ENCODE measurements at places on chromosomes 3 and 15.

- no peak for DNase-seq
Observed at GRCh38 chr3:64551697-64552096, 136.1 kb downstream of the ADAMTS9 start.

DNA sequence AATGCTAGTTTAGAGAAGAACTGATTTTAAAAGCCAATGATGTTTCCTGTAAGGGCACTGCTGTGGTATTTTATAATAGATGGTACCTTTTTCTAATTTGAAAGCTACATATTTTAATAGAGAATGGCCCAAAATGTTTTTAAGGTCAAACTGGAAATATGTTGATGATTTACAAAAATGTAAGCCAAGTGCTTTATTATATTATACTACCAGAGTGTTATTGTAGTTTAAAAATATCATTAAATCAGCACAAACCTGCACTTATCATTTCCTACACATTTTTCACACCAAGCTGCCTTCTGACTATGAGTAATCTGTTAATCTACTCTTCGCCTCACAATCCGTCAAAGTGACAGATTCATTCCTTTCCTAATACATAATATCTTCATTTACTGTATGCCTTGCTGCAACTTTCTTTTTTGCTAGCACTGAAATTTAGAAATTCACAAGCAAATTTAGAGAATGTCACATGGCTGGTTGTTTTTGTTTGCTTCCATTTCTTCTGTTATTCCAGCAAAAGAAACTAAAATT lies 126.4 kb upstream of the FAM3D start:
- DNase-seq: no peak

- DNase-seq: no peak
Observed at GRCh38 chr3:15536856-15537255, 15.3 kb upstream of the COLQ start.

- no peak for DNase-seq
Observed at GRCh38 chr3:126414406-126414805, 19.7 kb downstream of the CFAP100 start.

- DNase-seq: peak; percentile 36
Observed at GRCh38 chr3:187741403-187742350, 3.6 kb downstream of the BCL6 start.

DNA sequence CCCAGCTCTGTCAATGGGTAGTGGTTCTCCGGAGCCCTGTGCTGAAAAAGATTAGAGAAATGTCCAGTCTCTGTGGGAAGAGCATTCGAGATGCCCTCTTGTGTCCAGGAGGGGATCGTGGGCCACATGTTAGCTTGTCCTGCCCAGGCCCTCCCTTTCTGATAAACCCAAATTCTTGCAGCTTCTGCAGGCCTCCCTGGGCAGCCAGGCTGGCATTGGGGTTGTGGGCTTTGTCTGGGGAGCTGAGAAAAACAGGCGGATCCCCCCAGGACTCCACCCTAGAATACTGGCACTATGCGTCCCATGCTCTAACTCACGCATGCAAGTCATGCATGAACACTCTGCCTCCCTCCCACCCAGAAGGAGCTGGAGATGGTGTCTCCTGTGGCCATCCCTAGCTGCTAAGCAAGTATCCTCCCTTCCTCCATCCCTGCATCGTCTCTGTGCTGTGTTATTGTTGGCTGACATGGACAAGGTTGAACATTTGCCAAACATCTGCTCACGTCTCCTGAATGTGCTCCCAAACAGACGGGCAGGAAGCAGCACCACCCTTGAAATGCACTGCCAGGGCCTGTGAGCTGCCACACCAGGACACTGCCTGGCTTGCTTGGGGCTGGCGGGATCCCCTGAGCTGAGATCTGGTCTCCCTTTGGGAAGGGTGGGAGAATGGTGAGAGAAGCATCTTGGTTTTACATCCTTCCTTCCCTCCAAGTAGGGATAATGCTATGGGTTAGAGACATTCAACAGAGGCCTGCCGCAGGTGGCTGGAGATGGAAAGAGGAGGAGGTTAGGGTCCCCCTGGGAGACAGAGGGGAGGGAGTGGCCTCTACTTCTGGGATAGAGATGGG lies 26.5 kb downstream of the CFAP161 start:
- DNase-seq: no peak

DNA sequence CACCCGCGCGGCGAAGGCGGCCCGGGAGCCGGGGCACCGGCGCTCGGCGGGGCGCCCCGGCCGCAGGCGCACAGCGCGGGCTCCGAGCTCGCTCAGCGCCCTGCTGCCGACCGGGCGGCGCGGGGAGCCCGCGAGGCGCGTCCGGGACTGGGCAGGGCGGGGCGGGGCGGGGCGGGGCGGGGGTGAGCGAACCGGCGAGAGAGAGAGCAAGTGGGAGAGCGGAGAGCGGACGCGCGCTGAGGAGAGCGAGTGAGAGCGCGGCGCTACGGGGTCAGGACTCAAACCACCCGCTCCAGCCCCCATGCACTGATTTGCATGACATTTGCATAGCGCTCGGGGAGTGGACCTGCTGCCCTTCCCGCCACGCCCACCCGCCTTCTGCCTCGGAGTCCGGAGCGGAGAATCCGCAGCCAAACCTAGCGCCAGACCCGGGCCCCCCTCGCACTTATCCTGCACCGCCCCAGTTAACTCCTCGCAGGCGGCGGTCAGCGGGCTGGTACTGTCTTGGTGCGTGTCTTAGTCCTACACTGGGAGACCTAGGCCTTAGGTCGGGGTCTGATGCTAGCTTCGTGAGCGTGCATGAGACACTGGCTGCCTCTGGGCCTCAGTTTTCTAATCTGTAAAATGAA lies at the start of gene MYLK:
TSS of gene MYLK (minus strand) at position 130 of the 629 bp plus-strand sequence. CDS start 90,491 bp downstream, outside the sequence.
- no peak for DNase-seq

- DNase-seq: no peak
Observed at GRCh38 chr3:187811585-187812250, 66.5 kb upstream of the BCL6 start.

GRCh38 chr3:14186854-14187458 lies 8.3 kb downstream of the LSM3 start:
- no peak for DNase-seq

- no peak for DNase-seq
Observed at GRCh38 chr3:177089110-177089509, 108.2 kb downstream of the TBL1XR1 start.

- no peak for DNase-seq
Observed at GRCh38 chr3:173688216-173688842, 290.8 kb downstream of the NLGN1 start.

DNA sequence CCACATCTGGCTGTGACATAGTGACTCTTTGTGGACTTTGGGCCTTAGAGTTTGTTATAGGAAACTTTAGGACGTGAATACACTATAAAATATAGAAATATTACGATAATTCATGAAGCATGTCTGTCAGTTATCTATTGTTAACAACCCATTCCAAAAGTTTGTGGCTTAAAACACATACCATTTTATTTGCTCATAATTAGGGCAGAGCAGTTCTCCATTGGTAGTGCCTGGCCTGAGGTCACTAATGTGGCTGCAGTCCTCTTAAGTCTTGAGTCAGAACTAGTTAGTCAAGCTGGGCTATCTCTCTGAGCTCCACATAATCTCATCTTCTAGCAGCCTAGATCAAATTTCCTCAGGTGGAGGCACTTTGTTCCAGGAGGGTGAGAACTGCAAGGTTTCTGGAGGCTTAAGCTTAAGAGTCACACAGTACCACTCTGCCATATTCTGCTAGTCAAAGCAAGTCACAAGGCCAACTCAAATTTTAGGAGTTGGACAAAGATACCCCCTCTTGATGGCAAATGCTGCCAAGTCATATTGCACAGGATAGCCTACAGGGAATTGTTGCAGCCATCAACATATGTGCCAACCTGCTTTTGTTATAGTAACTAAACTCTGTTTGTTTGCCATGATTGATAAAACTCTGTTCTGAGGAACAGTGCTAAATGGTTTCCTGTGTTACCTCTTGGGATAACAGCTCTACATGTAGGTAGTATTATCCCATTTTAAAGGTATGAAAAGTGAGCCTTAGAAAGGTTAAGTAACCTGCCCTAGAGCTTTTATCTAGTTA lies 8.7 kb downstream of the ATXN7 start:
- no peak for DNase-seq

All from stimulated activated CD4-positive, alpha-beta T cell treated with anti-CD3 and anti-CD28 coated beads, Interleukin-1b, Interleukin-23, amount 100 ng/mL, for 1 hour (primary cell).